ENCODE measurements at places on chromosomes 16 and 17.

DNA sequence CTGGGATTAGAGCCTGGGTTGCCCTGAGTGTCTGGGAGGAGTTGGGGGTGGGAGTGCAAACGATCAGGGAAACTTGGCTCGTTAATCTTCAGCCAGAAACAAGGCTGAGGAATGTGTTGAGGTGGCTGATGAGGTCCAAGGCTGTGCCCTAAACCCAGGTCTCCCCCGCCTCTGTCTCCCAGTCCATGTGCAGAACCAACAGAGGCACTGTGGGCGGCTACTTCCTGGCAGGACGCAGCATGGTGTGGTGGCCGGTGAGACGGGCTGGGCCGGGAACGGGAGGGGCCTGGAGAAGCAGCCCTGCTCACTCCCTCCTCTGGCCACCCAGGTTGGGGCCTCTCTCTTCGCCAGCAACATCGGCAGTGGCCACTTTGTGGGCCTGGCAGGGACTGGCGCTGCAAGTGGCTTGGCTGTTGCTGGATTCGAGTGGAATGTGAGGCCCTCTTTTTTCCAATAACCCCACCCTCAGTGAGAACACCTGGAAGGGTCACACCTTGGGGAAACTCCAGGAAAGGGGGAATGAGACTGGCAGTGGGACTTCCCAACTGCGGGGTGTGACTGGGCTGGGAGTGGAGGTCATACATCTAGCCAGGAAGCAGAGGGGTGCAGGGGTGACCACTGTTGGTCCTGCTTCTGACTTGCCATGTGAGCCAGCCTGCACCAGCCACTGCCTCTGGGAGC, 1.7 kb downstream of the SLC5A2 start:
- H3K27ac ChIP-seq, result no peak overlapping the region
- peaks cover 17% of the 10 kb centered on the region for H3K4me1 ChIP-seq
- DNase-seq, result no peak
- no peak overlapping the region for H3K4me3 ChIP-seq
- no peaks in the 10 kb centered on the region for H3K36me3 ChIP-seq

GRCh38 chr17:69093279-69093789, 32.6 kb upstream of the ABCA9 start:
- peak; percentile 62 for DNase-seq
- peaks cover 2% of the 10 kb centered on the region for H3K4me1 ChIP-seq
- H3K36me3 ChIP-seq, result no peaks in the 10 kb centered on the region

DNA sequence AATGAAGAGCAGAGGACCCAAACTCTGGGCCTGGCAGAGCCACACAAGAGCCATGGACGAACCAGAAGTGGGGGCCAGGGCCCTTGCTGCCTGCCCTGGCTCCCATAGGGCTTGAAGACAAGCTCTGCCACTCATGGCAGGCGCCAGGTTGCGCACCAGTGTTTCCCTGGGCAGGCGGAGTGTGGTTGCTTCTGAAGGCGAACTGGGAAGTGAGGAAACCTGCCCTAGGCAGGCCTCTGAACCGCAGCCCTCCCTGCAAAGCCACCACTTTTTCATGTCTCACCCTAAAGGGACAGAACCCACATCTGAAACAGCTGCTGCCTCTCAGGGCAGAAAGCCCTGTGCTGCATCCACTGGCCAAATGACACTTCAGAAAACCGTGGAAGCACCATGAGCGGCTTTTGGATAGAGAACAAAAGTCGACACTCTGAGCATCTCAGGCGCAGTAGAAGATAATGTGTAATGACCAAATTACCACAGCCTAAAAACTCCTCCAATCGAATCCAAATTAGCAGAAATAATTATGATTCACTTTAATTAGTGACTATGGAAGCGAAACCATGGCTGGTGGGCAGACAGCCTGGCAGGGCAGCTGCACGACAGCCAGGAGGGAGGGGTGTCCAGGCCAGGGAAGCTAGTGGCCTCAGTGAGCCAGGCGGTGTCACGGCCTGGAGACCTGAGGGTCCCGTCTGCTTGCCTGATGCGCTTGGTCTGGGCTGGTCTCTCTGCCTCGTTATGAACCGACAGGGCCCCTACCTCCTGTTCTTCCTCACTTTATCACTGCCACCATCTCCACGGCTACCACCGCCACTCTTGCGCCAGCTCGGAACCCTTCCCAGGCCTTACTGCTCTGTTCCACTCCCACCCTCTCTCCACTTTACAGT, 59.1 kb downstream of the PRMT7 start:
- peak overlapping the region; percentile 74 for H3K4me3 ChIP-seq
- H3K4me1 ChIP-seq, result peaks cover 44% of the 10 kb centered on the region
- H3K36me3 ChIP-seq, result peaks cover 41% of the 10 kb centered on the region
- no peaks in the 10 kb centered on the region for H3K27me3 ChIP-seq

DNA sequence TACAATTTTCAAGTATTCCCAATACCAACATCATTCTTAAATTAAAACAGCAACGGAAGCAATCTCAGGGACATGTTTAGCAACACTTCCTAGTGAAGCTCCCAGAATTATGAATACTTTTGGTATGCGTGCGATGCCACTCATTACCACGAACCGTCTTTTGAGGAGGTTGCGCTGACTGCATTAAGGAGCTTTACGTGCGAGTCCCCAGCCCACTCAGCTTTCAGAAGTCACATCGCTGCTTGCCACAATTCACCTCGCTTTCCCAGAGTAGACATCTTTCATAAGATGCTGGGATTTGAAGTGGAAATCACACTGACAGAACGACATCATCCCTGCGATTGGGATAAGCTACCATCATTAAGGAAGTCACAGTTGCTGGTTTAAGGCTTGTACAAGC, 441.6 kb upstream of the HSBP1 start:
- no peak overlapping the region for H3K27ac ChIP-seq
- H3K27me3 ChIP-seq, result no peaks in the 10 kb centered on the region
- no peak overlapping the region for H3K4me3 ChIP-seq
- no peaks in the 10 kb centered on the region for H3K4me1 ChIP-seq
- DNase-seq, result no peak

- no peaks in the 10 kb centered on the region for H3K4me1 ChIP-seq
- H3K4me3 ChIP-seq, result no peak overlapping the region
- no peaks in the 10 kb centered on the region for H3K27me3 ChIP-seq
- no peaks in the 10 kb centered on the region for H3K36me3 ChIP-seq
- no peak for DNase-seq
- H3K27ac ChIP-seq, result no peak overlapping the region
Observed at GRCh38 chr17:59284317-59284716, 47.1 kb upstream of the YPEL2 start.

- H3K36me3 ChIP-seq, result no peaks in the 10 kb centered on the region
- H3K27me3 ChIP-seq, result no peaks in the 10 kb centered on the region
- H3K4me3 ChIP-seq, result no peak overlapping the region
- no peak for DNase-seq
- no peaks in the 10 kb centered on the region for H3K4me1 ChIP-seq
Observed at GRCh38 chr16:15928261-15929104, 20.9 kb upstream of the ABCC1 start.

DNA sequence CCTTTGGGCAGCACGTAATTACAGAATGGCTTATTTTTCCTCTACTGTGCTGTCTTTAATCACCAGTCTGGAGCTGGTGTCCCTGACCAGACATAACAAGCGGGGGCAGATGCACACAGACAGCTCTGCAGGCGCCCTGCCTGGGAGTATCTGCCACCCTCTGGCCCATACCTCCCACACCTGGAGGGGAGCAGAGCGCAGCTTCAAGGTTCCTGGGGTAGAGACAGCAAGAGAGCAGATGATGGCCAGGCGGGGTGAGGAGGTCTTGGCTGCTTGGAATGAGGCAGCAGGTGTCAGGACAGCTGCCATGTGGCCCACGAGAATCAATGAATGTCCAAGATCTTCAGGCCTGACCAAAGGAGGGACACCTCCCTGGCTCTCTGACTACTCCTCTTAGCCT, 23.8 kb downstream of the TMEM94 start:
- no peak overlapping the region for H3K27ac ChIP-seq
- H3K4me3 ChIP-seq, result no peak overlapping the region
- DNase-seq, result no peak
- H3K4me1 ChIP-seq, result peaks cover 19% of the 10 kb centered on the region

DNA sequence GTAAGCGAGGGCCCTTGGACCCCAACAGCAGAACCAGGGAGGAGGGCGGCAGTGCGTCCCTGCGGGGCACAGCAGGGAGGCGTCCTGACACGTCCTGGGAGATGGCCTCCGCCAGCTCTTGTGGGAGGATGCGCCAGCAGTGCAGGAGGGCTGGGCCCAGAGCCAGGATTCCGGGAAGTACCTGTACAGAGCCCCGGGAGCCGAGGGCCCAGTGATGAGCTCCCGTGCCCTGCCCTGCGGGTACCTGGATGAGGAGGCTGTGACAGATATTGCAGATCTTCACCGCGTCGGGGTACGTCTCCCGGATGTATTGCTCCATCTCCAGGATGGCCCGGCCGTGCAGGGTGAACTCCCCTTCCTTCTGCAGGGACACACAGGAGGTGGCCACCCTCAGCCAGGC, 23.1 kb downstream of the KDM8 start:
- no peak overlapping the region for H3K4me3 ChIP-seq
- DNase-seq, result no peak
- no peaks in the 10 kb centered on the region for H3K27me3 ChIP-seq

- DNase-seq, result no peak
- no peaks in the 10 kb centered on the region for H3K36me3 ChIP-seq
- no peak overlapping the region for H3K27ac ChIP-seq
- no peak overlapping the region for H3K4me3 ChIP-seq
Observed at GRCh38 chr16:84266451-84266850, 26.6 kb upstream of the KCNG4 start.

GRCh38 chr16:4909825-4910224, 27.1 kb downstream of the PPL start:
- H3K27ac ChIP-seq, result no peak overlapping the region
- DNase-seq, result no peak
- H3K36me3 ChIP-seq, result no peaks in the 10 kb centered on the region
- H3K4me3 ChIP-seq, result no peak overlapping the region
- H3K4me1 ChIP-seq, result no peaks in the 10 kb centered on the region

DNA sequence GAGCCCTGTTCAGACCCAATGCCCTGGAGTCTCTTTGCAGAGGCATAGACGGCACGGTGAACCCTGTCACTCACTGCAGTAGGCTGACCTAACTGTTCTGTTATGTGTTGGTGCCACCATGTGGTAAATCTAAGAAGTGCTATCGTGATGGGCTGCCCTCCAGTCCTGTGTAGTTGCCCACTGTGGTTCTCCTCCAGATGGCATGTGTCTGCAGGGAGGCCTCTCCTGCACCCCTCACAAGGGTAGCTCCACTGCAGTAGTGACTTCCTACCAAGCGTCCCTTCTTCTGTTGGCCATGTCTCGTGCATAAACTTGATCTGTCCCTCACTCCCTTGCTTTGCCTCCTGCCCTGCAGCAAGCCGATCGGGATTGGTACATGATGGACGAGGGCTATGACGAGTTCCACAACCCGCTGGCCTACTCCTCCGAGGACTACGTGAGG, 5.8 kb downstream of the DHX38 start:
- peaks cover 9% of the 10 kb centered on the region for H3K4me1 ChIP-seq
- no peak overlapping the region for H3K4me3 ChIP-seq
- no peaks in the 10 kb centered on the region for H3K27me3 ChIP-seq

Measured in thymus (tissue), 14 donors.